ENCODE measurements at places on chromosomes 7 and 10. TPM values are rescaled to one million over a fixed set of nuclear protein-coding genes. Genes with fewer than 3 reads are reported as not detected.

Gene CYP2W1
- total RNA-seq, result 0.13 TPM

Gene RGR
- not detected for total RNA-seq

Gene OPALIN
- total RNA-seq, result not detected

Gene ZFYVE27
- 34.4 TPM for total RNA-seq

Gene GIMAP8
- total RNA-seq, result 24.3 TPM

Gene PLAU
- 40.8 TPM for total RNA-seq

Gene STOX1
- total RNA-seq, result 1.5 TPM

Gene AGMO
- 1.4 TPM for total RNA-seq

Gene DOCK4
- 38.9 TPM for total RNA-seq

Gene ZNF746
- total RNA-seq, result 17.3 TPM

Gene ALOX5
- total RNA-seq, result 58.1 TPM

Gene SNCG
- total RNA-seq, result 41.3 TPM

DNA sequence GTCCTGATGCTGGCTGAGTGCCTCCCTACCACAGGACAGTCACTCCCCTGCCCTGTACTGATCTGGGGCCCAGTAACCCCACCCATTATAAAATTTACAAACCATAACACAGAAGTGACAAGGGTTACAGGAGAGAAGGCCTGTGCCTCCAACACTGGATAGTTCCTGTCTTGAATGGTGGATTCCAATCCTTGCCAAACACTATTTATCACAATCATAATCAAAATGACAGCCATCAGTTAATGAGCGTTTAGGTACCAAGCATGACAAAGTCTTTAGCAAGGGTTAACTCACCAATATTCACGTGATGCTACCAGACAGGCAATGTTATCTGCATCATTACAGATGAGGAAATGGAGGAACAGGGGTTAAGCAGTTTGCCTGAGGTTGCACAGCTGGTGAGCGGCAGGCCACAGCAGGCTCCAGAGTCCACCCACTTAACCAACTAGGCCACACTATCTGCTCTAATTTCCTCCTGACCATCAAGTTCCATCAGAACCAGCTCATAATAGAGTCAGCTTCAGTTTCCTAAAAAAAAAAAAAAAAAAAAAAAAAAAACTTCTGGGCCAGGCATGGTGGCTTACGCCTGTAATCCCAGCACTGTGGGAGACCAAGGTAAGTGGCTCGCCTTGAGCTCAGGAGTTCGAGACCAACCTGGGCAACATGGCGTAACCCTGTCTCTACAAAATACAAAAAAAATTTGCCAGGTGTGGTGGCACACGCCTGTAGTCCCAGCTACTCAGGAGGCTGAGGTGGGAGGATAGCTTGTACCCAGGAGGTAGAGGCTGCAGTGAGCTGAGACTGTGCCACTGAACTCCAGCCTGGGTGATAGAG, 14.2 kb downstream of the PDLIM1 start:
- no peak for DNase-seq

DNA sequence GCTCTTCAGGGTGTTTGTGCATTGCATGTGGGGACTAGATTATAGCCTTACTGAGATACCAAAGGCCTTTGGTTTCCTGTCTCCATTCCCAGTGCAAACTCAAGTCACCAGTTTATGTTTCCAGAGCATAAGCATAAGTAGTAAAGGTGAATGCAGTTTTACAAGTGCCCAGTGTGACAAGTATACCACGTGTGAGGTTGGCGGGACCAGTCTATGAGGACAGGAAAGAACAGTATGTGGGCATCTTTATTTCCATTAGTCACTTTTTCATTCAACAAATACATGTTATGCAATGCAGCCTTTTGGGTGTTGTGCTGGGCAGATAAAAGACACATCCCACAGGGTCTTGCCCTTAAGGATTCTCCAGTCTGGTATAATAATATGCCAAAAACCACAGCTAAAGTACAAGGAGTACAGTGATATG, 146.5 kb downstream of the ARID5B start:
- no peak for DNase-seq

DNA sequence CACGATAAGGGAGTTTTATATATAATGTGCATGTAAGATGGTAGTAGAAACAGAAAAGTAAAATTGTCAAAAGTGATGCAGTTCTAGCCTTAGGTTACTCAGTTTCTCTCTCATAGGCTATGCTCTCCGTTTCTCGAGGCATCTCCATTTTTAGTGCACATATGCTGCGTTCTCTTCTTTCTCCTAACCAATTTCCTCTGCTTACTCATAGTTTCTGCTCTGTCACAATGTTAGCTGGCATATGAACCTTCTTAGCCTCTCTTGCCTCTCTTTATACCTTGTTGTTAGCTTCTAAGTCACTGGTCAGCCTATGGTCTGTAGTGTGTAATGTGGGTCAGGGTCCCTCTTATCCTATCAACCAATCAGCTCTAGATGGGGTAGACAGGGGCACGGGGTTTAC, 280.6 kb upstream of the ETV1 start:
- no peak for DNase-seq

DNA sequence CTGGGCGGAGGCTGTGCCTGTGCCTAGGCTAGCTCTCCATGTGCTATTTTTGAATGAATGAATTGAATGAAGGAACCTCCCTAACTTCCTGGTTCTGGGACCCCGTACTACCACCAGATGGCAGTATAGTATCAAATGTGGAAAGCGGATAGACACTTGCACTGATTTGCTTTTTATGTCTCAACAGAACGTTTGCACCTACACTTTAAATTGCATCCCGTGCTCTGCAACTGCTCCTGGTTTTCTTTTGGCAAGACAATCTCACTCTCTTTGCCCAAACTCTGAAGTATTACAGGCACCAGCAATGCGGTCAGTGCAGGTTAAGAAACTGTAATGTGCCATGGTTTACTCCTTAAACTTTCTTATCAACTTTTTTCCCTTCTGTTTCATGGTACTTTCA, 6.5 kb downstream of the FZD8 start:
- DNase-seq, result peak; percentile 58

GRCh38 chr7:128349466-128349825, 5.7 kb upstream of the RBM28 start:
- no peak for DNase-seq

DNA sequence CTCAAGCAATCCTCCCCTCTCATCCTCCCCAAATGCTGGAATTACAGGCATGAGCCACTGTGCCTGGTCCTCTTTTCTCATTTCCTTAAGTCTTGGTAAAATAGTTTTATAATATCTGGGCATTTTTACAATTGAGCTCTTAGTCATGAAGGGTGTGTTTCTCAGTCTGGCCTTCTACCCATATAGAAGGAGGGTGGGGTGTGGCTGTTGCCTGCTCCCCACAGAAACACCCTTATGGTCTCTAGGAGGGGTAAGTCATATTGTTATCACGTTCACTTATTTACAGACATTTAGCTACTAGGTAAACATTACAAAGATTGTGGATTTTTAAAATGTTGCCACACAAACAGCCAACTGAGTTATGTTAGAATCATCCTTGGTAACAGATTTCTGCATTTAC, 6.7 kb upstream of the OTUD1 start:
- no peak for DNase-seq

DNA sequence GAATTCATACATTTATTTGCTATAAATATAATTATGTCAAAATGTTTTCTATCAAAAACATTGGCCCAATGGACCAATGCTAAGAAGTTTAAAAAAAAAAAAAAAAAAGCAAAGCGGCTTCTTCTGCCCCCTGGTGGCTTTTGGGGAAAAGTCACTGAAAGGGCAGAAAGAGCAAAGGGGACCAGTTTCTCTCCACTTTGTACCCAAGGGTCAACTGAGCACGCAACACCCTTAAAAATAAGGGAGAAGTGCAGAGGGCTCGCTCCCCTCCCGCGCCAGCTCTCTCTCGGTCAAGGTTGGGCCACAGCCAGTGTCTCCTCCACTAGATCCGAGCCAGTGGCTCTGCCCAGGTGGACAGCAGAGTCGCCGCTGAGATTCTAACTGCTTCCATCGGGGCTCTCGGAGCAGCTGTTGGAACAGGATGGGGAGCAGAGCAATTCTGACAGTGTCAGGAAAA, 136.4 kb upstream of the FGFR2 start:
- DNase-seq, result no peak

GRCh38 chr10:104300736-104301292, 31.8 kb downstream of the GSTO2 start:
- peak; percentile 64 for DNase-seq

- DNase-seq, result no peak
Observed at GRCh38 chr10:130787243-130787642, 524.3 kb downstream of the TCERG1L start.

DNA sequence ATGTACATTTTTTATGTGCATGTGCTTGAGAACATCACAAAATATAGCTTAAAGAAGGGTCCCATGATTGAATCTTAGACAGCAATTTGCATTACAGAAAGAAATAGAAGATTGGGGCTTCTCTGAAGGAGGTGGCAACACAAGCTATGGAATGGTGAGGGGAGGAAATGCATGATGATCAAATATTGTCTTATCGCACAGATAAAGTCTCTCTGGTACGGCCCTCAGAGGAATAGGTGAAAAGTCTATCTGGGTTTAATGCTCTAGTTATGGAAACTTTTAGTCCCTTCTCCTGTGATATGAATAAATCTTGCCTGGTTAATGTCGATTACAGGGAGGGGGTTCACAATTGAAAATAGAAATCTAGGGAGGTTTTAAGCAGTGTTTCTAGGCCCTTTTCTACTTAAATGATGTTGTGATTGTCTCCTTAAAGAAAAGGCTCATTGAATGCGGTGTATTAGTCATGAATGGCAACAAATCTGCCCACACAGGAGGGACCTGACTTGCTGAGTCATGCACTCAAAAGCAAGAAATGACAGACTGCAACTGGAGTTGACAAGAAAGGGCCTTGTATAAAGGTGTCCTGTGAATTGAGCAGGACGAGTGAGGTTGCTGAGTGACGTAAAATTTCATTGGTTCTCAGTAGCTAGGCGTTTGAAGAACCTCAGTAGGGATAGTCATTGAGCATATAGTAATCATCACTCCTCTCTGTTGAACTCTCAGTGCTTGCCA, 133.4 kb upstream of the CSTF2T start:
- DNase-seq, result no peak

GRCh38 chr7:136709876-136710275, 158.6 kb upstream of the CHRM2 start:
- no peak for DNase-seq

DNA sequence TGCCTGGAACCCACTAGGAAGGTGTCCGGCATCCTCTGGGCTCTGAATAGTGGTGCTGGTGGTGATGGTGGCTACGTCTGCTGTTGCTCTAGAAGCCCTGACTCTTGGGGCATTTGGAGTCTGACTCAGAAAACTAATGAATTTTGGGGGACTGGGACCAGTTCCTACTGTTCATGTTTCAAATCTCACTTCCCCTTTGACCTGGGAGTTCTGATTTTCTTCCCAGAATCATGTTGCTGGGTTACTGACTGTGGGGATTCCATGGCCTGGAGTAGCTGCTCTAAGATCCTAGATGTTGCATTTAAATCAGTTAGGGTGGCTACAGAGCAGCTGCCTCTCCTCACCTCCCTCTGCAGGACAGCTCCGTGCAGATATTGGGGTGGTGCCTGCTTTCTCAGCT, 3.2 kb downstream of the TSPAN33 start:
- no peak for DNase-seq

DNA sequence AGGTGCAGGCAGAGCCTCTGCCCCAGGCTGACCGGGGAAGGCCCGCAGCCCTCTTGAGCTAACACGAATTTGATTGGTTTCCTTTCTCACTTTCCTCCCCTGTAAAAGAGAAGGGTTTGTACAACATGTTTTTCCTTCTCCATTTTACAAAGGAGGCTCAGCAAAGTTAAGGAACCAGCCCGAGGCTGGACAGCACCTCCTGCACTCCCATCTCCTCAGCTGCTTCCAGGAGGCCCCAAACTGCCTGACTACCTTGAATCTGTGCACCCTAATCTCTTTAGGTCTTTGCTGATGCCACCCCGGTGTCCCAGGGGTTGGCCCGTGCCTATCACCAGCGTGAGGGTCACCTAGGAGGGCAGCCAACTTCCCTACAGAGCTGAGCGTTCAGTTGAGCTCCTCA, 4.2 kb downstream of the ALKBH4 start:
- no peak for DNase-seq

DNA sequence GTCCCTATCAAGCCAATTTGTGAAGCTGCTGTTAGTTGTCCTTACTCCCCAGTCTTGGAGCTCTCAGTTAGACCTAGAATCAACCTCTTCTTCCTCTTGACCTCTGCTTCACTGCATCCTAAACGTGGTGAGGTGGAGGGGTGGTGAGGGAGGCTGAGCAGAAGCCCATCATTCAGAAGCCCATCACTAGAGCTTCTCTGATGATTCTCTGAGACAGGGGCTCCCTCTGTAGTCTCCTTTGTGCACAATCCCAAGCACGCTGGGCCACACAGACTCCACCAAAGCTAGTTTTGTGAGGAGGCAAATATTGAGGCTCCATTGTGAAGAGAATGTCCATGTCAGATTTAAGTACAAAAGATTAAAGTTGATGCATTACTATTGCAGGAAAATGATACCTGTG, 163.8 kb upstream of the PRSS1 start:
- DNase-seq, result no peak

DNA sequence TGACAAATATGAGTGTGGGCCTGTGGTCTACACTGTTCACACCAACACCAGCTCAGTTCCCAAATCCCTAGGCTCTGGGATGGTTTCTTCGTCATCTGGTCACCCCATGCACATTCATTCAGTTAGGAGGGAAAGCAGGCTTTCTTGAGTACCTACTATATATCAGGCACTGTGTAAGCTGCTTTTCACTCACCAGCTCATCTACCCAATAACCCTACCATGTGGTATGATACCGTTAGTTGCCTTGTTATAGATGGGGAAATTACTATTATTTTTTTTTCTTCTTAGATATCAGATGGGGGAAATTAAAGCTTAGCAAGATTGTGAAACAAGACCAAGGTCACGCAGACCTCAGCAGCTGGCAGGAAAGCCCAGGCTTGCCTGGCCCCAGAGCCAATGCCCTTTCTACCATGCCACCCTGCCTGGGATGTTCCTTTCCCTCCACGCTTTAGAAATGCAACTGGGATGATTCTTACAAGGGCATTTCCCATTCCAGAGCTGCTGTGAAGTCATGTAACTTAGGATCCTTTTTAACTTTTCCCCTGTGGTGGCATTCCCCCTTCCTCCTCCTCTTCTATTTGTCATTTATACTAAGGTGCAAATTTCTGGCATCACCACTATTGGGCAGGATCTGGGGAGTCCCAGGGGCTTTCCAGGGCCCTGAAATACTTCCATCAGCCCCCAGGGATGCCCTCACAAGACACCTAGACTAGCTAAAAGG, 93.1 kb upstream of the EFCAB10 start:
- no peak for DNase-seq

GRCh38 chr10:100705139-100705538, 40.2 kb upstream of the PAX2 start:
- DNase-seq, result no peak

- DNase-seq, result no peak
Observed at GRCh38 chr7:118517275-118517674, 292.8 kb downstream of the ANKRD7 start.

- DNase-seq, result no peak
Observed at GRCh38 chr7:2873686-2874551, 29.8 kb upstream of the GNA12 start.

All from kidney (tissue), 22 donors.